Stimulated activated CD8-positive, alpha-beta memory T cell treated with anti-CD3 and anti-CD28 coated beads, Interleukin-12 subunit alpha, Interleukin-12 subunit beta, amount 100 ng/mL, for 1 hour (primary cell): ENCODE measurements at places on chromosomes 2 and 18.

DNA sequence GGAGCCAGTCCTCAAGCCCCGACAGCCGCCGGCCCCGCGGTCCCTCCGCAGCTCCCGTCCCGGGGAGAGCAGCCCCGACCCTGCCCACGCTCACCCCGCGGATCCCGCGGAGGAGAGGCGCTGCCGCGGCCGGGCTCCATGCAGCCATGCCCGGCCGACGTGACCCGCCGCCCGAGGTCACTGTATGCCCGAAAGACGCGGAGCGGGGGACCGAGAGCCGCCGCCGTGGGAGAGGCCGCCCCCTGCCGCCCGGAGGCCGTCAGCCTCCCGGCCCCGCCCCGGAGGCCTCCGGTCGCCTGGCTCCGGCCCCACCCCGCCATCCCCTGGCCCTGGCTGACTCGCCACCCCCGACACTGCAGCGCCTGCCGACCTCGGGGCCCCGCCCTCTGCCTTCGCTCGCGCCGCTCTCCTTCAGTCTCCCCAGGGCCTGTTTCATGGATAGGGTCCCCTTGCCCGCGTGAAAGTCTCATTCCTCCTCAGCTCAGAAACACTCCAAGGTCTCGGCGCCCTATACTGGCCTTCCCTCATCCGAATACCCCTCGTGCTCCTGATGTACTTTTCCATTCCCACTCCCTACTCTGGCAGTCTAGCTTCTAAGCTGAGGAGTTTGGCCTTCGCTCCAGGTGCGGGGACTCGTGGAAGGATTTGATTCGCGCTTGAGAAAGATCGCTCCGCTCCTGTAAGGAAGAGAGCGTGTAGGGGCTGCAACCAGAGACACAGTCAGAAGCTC is at the start of gene BOLA3:
TSS of gene BOLA3 (minus strand) at position 186 of the 730 bp plus-strand sequence. CDS start at position 148, 38 bp downstream.
- DNase-seq = peak; percentile 64

DNA sequence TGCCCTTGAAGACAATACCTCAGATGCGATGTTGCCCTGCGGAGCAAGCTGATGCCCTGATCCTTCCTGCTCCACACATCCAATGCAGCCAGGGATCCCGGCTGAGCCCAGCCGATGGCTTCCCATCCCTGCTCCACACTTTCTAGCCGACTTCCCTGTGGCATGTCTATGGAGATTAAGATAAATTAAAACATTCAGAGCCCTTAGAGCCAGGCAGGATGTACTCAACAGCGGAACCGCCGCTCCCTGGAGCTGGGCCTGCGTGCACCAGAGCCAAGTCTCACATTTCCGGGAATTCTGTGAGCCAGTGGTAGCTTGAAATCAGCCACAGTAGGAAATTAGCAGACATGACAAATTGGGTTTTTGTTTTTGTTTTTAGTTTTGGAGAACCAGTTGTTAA is 620.6 kb downstream of the GALR1 start:
- no peak for DNase-seq

DNA sequence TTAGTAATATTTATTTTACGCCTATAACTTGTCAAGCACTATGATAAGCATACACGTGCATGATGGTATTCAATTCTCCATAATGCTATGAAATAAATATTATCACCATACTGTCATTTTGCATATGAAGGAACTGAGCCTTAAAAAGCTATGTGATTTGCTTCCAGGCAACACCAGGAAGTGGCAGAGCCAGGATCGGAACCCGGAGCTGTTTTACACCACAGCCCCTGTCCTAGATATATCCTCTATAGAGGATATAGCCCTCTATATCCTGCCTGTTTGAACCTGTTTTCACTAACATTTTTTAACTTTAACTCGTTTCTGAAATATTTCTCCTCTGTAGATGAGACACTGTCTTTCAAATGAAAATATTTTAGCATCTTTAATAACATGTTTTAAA is 690.0 kb downstream of the SATB2 start:
- DNase-seq = no peak

DNA sequence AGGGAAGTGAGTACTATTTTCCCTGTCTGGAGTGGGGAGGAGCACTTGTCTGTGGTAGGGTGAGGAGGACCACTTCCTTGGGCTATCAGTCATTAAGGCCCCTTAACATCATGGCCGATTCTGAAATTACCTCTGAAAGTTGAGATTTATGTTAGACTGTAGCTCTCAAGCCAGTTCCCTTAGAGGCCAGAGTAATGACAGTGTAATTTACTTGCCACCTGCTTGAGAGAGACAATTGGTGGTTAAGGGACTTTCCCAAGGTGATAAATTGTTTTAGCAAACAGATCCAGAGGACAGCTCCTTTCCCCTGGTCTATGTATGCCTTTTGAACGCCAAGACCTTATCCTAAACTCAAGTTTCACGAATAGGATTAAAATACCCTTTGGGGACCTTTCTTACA is 56.1 kb downstream of the NEDD4L start:
- no peak for DNase-seq

DNA sequence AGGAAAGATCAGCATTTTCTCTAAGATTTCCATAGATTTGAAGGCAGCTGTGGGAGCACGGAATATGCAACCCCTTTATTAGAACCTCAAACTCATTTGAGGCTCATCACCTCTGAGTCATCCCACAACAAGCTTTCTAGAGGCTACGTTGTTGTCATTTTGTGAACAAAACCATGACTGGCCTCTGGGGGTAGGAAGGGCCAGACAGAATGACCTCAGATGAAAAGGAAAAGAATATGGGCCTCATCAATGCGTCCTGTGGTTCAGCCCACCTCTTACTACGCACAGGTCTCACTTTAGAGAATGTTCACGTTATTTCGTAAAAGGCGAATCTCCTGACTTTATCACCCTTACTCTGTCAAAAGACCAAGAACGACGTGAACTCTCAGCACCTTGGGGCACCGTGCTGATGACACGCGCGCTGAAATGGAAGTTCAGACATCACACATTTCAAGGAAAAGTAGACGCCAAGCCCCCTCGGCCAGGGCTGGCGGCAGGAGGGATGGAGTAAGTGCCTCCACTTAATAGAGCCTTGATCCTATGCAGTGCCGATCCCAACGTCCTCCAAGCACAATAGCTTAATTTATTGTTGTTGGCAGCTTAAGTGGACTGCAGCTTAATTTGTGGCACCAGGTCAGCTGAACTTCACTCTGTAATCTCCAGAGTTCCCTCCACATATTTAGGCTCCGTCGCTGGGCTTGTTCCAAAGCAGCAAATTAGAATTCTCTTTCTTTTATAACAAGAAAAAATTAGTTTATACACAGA is 208.3 kb downstream of the EIPR1 start:
- DNase-seq = no peak

DNA sequence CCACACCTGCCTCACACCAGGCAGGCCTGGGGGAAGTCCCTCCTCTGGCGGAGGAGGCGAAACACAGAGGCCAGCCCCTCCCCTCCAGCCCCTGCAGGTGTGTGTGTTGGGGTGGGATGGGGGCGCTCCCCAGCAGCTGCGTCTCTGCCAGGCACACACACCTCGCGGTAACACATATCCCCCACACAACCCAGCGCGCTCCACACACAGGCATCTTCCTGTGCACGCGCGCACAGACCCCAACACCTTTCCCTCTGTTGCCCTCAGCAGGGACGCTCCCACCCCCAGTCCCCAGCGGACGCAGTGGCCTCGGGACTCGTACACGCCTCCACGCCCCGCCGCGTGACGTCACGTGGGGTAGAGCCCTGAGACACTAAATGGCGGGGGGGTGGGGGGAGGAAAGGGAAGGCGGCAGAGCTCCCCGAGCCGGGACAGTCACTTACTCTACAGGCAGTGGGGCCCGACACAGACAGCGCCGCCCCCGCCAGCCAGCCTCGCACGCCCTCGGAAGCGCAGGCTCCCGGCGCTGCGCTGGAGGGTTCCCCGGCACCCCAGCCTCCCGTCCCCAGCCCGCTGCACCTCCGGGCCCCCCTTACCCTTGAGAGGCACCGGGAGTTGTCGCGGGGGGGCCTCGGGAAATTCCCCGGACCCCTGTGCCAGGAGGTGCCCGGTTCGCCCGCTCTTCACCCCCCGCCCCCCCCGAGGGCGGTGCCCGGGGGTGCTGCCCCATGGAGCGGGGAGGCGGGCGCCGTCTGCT is at the start of gene WNT10A:
TSS of gene WNT10A (plus strand) at position 751 of the 757 bp plus-strand sequence. CDS start 144 bp downstream, outside the sequence.
- peak; percentile 72 for DNase-seq

GRCh38 chr2:5937851-5938565 is 245.8 kb downstream of the SOX11 start:
- no peak for DNase-seq

- DNase-seq = no peak
Measured at GRCh38 chr18:47163241-47163640, 12.9 kb downstream of the IER3IP1 start.

DNA sequence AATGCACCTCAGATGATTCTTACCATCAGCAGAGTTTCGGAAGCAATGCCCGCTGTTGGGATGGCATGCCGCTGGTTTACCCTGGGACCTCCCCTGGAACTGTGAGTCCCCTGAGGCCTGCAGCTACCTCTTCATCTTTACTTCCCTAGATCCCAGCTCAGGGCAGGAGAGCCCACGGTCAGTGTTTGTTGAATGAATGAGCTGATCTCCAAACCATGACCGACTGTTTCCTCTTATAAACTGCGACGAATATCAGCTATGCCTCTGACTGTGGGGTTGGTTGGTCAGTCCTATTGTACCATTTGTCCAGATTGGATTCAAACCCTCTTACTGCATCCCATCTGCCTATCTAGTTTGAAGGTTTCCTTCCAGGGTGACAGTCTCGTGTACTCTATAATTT is 64.4 kb downstream of the DDX1 start:
- DNase-seq = no peak

DNA sequence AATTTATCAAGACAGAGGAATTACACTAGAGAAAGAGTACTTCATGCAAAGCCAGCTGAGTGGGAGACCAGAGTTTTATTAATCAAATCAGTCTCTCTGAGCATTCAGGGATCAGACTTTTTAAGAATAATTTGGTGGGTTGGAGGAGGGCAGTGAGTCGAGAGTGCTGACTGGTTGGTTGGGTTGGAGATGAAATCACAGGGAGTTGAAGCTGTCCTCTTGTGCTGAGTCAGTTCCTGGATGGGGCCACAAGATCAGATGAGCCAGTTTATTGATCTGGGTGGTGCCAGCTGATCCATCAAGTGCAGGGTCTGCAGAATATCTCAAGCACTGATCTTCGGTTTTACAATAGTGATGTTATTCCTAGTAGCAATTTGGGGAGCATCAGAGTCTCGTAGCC is 21.4 kb upstream of the PDCL3 start:
- no peak for DNase-seq

DNA sequence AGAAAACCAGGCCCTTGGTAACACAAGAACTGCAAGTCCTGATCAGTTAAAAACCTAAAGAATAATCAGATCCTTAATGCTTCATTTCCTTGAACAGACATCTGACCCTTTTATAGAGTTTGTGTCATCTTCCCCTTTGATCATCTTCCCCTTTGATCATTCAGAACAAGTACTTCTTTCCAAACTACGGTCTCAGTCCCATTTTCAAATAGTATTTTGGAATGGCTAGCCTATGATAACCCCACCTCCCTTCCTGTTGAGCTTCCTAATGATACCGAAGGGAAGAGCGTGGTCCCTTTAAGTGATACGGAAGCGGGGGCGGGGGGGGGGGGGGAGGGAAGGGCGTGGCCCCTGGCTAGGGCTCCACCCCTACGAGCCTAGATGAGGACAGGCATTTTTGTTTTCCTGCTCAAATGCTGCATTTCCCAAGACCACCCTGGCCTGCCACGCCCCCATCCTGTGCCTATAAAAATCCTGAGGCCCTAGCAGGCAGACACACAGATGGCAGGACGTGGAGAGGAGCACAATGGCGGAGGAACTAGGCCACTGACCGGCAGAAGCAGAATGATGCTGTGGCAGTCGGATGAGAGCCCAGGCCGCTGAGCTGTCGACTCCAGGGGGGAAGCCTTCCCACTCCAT is 24.1 kb upstream of the CHRNA1 start:
- DNase-seq = no peak

DNA sequence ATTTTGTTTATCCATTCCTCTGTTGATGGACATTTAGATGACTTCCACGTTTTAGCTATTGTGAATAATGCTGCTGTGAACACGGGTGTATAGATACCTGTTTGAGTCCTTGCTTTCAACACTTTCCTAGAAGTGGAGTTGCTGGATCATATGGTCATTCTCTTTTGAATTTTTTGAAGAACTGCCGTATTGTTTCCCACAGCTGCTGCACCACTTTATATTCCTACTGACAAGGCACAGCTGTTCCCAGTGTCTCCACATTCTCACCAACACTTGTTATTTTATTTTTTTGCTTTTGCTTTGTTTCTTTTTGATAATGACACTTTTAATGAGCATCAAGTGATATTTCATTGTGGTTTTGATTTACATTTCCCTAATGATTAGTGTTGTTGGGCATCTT is 41.4 kb upstream of the KCNJ13 start:
- no peak for DNase-seq

DNA sequence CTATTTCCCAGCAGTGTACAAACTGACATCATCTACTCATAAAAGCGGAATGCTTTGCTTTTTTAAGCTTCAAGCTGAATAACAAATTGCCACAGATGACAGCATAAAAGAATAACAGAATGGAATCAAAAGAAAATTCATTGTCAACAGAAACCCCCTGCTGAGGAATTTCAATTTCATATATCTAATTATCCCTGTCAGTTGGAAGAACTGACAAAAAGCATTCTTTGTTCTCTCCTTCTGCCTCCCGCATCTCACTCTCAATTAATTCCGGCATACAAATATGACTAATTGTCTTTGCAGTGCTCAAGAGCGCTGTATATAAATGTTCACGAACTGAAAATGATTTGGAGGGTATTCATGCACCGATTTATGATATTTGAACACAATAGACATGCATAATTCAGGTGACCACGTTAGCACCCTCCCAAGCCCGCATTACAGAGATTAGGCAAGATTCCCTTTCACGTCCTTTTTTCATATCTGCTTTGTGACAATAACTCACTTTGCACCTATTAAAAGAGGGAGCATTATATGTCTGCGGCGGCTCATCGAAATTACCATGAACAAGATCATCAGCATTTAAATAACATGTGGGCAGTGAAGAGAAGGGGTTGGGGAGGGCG is 277.7 kb upstream of the SALL3 start:
- DNase-seq = no peak

- DNase-seq = no peak
Measured at GRCh38 chr2:65343386-65343785, 89.0 kb downstream of the SPRED2 start.

GRCh38 chr18:56390626-56391025 is 247.8 kb downstream of the TXNL1 start:
- no peak for DNase-seq

- DNase-seq = no peak
Measured at GRCh38 chr2:215748446-215748845, 264.9 kb downstream of the MREG start.

- DNase-seq = no peak
Measured at GRCh38 chr2:161992531-161992930, 81.5 kb downstream of the DPP4 start.

DNA sequence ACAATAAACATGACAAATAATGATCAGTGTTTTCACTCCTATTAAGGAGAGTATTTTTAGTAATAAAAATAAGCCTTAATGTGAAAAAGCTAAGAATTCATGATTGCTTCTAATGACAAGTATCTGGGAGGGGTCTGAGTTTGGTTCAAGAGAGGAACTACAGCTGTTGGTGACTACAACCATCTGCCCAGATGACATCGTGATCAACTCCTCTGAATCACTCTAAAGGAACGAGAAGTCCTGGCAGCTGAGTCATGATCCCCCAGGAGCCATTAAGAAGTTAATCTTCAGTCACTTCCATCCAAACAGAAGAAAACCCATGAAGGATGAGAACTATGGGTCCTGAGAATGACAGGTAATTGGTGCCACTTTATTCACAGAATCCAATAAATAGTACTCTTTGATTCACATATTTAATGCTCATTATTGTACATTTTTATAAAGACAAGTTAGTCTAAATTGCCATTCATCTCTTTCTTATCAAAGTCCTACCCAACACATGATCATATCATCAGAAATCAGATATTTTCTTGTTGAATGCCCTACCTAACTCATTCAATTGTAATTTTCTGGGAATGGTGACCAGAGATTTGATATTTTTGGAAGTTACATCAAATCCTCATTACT is 6.8 kb downstream of the TFPI start:
- no peak for DNase-seq
